ENCODE measurements at places on chromosomes 12 and 14.

DNA sequence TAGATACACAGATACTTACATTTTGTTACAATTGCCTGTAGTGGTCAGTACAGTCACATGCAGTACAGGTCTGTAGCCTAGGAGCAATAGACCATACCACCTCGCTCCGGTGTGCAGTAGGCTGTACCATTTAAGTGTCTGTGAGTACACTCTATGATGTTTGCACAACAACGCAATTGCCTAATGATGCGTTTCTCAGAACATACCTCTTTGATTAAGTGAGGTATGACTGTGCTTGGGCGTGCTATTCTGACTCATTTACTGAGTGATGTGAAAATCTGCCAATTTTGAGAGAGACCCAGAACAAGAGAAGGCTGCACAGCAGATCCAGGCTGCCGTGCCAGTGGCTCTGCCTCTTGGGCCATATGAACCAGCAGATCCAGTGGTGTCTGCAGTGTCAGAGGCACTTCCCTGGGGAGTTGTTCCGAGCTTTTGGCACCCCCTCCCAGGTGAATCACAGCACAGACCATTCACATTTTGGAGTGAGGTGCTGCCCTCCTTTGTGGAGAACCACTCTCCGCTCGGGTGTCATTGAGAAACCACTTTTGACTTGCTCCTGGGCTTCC is 20.4 kb downstream of the DLK1 start:
- peak; percentile 41 for DNase-seq

DNA sequence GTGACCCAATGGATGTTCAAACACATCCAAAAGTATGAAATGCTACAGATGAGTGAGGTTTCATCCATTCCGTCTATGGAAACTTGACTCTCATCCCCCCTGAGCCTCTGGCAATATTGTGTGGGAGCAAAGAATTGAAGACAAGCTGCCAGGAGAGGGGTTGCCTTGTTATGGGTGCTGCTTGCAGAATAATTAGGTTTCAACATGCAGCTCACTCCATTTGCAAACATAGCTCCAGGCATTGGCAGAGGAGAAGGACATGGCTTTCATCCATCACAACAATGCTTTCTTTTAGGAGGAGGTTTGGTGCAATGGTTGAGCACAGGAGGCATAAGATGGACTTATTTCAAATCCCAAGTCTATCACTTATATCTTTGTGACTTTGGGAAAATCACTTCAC is 220.7 kb upstream of the SRRM4 start:
- DNase-seq: no peak

- no peak for DNase-seq
These were observed 72.1 kb downstream of the PLEKHA5 start for GRCh38 chr12:19201661-19202060.

DNA sequence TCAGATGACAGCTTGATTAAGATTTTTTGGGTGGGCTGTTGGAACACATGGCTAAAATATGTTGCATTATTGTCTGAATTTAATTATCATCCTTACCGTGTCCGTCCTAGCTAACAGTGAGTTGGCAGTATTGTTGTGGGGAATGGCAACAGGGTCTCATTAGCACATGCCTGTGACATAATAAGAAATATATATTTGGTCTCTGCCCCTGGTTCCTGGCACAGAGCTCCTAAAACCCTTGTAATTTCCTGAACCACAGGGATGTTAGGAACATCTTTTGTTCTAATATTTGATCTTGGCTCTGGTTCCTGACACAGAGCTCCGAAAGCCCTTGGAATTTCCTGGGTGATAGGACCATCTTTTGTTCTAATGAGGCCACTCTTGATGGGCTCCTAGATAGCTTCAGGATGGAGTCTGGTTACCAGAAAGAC is 76.0 kb downstream of the SYNE2 start:
- DNase-seq: no peak

- no peak for DNase-seq
These were observed 202.2 kb downstream of the TSPAN9 start for GRCh38 chr12:3279415-3279780.

GRCh38 chr12:68240079-68240478 is 13.3 kb downstream of the IL22 start:
- no peak for DNase-seq

GRCh38 chr12:753611-754472 is 1.5 kb downstream of the WNK1 start:
- no peak for DNase-seq

DNA sequence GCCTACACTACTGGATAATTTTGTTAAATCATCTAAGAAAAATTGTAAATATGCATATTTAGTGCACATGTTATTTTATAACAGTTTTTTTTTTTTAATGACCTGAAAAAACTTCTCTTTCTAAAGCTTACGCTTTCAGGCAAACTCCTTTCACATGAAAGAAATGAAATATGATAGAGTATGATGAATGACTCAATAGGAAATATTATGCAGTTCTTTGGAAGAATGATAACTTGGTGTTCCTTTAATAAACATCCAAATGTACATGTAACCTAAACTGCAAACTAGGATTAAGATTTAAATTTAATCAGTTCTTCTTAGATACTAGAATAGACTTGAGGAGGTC is 136.6 kb downstream of the FGD4 start:
- no peak for DNase-seq

GRCh38 chr14:43019826-43020225 is 1413.2 kb downstream of the LRFN5 start:
- no peak for DNase-seq

DNA sequence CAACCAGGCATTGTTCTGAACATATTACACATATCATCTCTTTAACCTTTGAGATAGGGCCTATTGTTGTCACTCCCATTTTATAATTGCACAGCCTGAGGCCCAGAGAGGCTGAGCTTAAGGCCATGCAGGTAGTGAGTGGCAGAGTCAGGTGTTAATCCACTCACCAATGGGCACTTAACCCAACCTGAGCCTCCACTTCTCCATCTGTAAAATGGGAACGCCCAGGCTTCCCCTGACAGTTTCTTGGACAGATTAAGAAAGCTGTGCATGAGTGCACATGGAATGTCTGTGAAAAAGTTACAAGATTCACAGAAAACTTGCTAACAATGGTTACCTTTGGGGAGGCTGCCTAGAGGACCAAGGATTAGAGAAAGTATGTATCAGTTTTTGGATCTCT is 32.9 kb downstream of the ESRRB start:
- no peak for DNase-seq

DNA sequence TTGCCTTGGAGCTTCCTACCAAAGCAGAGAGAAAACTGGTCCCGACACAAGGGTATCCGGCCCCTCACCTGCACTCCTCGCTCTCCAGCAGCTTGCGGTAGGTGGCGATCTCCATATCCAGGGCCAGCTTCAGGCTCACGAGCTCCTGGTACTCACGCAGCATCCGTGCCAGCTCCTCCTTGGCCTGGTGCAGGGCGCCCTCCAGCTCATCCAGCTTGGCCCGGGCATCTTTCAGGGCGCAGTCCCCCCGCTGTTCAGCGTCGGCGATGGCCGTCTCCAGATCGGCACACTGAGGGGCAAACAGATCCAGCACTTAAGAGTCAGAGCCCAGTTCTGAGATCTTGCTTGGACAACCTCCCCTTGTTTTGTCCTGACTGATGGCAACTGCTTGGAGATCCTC is 13.7 kb downstream of the KRT72 start:
- DNase-seq: no peak

DNA sequence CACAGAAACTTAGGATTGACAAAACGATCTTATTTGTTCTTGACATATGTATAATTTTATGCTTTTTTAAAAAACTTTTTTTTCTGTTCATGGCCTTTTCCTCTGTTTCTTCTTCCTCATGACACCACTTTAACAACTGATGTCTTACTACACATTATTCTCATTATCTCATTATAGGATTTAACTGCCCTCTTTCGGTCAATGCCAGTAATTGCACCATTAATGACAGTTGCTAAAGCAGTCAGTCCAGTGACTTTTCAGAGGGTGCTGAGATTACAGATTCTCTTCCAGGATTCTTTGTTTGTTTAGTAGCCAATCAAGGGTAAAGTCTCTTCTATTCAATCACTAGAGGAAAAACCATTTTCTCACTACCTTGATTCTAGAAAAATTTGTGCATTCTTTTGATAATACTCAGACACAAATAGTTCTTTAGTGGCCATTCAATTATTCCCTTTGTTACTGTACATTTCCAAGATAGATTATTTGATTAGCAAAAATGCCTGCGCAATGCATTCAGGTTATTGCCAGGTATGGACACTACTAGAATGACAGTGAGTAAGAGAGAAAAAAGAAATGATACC is 50.1 kb downstream of the KLRG1 start:
- peak; percentile 30 for DNase-seq

DNA sequence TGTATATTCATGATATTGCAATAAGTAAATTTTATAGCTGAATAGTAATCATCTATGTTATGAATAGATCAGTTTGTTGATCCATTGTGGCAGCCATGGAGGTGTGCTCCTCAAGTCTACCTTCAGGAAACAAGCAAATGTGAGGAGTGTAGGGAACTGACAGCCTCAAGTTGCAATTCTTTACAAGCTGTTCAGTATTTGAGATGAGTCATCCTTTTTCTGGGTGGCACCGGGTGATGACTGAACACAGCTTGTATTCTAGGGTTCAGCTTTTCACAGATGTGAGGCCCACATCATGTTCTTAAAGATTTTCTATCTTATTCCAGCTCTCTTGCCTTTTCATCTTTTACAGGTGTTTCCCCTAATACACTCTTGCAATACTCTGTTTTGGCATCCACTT is 452.4 kb downstream of the KCNH5 start:
- no peak for DNase-seq

- no peak for DNase-seq
These were observed 2.0 kb upstream of the SLC2A3 start for GRCh38 chr12:7937833-7938506.

DNA sequence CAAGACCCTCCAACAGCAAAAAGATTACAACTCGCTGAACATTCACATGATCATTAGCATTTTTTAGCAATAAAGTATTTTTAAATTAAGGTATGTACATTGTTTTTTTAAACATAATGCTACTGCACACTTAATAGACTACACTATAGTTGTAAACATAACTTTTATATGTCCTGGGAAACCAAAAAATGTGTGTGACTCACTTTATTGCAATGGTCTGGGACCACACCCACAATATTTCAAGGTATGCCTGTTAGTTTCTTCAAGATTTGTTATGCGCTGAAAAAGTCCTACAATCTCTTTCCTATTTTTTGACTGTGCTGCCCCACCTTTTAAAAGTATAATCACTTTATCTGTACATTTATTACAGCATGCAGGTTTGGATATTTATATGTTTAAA is 30.4 kb upstream of the PCNX4 start:
- DNase-seq: no peak

GRCh38 chr14:91774140-91775096 is 42.5 kb upstream of the CATSPERB start:
- no peak for DNase-seq

DNA sequence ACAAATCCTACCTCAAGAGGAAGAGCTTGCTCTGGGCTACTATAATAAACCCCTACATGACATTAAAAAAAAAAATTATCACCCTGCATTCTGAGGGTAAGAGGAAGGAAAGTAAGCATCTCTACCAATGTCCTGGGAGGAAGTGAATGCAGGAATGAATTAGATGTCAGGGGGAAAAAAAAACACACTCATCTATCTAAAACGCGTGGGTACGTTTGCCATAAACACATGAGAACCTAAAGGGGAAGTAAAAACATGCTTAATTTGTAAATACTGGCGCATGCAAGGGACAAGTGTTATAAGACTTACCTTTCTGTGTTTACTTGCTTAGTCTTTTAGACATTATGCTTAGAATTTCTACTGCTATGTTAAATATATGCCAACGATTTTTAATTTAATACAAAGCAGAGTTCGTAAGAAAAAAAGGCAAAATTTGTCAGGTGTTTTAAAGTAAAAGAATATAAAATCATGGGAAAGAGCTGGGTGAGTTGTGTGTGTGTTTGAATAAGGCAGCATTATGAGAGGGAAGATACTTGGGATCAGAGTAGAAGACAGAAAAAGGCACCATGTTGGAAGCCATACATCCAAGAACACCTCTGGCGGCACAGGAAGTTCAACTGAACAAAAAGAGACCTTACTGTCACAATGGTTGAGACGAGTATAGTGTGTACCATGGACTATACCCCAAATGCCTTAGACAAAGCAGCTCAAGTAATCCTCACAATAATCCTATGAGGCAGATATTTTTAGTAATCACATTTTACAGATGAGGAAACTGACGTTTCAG is 1.5 kb downstream of the TMED8 start:
- DNase-seq: no peak

DNA sequence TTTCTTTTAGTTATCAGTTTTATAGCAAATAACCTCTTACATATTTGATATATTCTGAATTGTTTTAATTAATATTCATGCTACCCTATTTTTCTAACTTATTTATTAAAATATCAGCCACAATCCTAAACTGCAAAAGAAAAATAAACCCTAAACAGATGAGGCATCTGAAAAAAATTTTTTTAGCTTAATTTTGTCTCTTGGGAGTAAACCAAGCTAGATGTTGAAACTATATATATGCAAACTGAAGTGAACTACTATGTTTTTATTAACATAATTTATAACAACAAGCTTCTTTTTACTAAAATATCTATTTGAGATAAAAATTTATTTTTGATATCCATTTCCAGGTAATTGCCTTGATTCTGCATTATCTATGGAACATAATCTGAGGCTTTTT is 87.6 kb downstream of the PTPRQ start:
- no peak for DNase-seq

- no peak for DNase-seq
These were observed 241.3 kb downstream of the GRIN2B start for GRCh38 chr12:13740149-13740545.

- DNase-seq: no peak
These were observed 12.2 kb downstream of the TMEM121 start for GRCh38 chr14:105538481-105539049.

- DNase-seq: no peak
These were observed 55.3 kb upstream of the TMCC3 start for GRCh38 chr12:94705676-94706075.

DNA sequence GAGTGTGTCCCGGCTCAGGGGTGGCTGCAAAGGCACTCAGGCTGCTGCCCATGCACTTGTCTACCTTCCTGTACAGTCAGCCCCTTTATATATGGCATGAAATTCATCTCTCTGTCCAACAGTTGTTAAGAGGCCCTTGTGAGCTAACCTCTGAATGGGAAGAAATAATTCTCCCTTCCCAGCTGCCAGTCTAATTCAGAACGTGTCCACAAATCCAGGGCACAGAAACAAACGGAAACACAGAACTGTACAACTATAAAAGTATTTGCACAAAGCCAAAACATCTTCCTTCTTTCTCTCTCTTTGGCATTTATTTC is 849 bp downstream of the KRT5 start:
- DNase-seq: no peak

- peak; percentile 45 for DNase-seq
These were observed 122.0 kb downstream of the TMEM117 start for GRCh38 chr12:43957732-43958372.

DNA sequence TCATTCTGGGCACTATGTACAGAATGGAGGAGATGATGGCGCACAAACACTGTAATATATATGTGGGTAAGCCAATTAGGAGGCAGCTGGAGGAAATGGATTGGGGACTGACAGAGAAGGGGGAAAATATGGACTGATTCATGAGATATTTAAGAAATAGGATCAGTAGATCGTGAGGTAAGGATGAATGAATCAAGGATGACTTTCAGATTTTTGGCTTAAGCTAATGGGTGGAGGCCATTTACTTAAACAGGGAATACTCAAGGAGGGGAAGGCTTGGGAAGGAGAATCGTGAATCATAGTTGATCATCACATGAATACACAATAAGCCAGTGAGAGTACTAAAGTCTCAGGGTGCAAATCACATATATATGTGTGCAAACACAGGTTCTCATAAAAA is 11.2 kb upstream of the GNPNAT1 start:
- DNase-seq: no peak
